Activated CD4-positive, CD25-positive, alpha-beta regulatory T cell (primary cell): ENCODE measurements at places on chromosomes 4 and X.

DNA sequence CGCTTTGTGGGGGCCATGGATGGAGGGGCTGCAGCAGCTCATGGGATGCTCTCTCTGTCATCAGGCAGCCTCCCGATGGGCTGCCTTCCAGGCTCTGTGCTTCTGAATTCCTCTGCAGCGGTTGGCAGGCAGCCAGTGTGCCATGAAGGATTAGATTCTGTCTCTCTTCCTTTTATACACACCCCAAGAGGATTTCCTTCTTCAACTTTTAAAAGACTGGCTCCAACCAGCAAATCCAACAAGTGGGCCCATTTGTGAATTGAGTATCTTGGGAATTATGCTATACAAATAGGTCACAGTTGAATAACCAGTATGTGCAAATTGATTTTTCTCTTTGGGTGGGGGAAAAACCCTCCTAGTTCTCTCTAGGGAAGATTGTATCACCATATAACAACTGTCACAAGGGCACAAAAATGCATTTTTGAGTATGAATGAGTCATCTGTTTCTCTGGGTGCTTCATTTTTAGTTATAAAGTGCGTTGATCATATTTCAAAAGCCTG is 96.8 kb upstream of the FAT1 start:
- DNase-seq, result no peak

DNA sequence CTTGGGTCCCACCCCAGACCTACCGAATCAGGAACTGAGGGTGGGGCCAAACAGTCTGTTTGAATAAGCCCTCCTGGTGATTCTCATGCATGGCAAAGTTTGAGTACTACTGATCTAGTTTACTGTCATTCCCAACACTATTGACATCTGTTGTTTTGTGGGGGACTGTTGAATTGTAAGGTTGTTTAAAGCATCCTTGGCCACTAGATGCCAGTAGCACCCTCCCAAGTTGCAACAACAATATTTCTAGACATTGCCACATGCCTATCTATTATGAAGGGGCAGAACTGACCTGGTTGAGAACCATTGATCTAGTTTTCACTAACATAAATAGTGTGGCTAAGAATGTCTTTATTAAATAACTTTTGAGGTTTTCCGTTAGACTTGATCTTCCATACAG is 15.1 kb downstream of the TAF9B start:
- DNase-seq, result no peak

- DNase-seq, result no peak
Observed at GRCh38 chr4:145565328-145565727, 53.9 kb upstream of the MMAA start.

- DNase-seq, result no peak
Observed at GRCh38 chr4:139574641-139575040, 18.6 kb upstream of the SETD7 start.

GRCh38 chr4:59920416-59920815 is 1279.7 kb upstream of the ADGRL3 start:
- DNase-seq, result no peak

- no peak for DNase-seq
Observed at GRCh38 chrX:130415201-130415600, 13.4 kb downstream of the RBMX2 start.

DNA sequence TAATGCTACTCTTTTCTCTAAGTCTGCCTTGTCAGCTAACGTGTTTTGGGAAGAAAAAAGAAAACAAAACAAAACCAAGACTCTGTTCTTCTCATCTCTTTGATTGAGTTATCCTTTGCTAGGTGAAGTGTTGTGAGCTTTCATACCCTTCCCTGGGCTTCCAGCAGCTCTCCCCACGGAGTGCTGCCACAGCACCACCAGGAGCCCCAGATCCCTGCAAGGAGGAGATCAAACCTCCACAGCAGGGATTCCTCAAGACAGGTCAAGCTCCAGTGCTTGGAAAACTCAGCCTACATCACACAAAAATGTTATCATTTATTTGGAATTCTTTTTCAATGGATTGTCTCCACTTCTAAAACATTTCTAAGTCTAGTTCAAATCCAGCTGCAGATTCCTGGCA is 1981.9 kb upstream of the TENM3 start:
- no peak for DNase-seq

DNA sequence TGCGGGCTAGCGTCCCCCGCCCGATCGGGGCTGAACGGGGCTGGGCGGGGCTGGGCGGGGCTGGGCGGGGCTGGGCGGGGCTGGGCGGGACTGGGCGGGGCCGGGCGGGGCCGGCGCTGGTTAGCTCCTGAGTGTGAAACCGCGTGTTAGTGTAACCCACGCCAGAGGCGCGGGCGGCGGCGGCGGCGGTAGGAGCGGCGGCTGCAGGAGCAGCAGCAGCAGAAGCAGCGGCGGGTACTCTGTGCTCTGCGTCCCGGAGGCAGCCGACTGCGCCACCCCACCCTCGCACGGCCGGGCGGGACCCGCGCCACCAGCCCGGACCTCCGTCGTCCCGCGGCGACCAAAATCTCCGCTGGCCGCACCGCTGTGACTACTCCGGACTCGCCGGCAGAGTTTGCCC is 128.1 kb downstream of the LAS1L start:
- DNase-seq, result no peak

DNA sequence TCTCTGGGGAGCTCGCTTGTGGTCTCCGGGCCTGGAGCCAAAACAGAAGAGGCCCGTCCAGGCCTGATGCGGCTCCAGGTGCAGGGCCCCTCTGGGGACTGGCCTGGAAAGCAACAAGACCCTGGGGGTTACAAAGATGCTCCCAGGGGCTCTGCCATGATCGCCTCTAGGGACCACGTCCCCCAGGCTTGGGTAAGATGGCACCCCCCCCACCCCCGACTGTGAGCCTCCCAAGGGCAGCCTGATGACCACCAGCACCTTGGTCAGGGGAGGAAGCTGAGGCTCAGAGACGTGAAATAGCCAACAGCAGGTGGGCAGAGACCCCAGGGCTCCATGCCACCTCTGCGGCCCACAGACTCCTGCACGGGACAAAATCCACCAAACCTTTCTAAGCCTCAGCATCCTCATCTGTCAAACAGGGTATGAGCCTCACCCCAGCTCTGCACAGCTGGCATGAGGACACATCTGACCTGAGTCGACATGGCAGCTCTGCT is 25.4 kb downstream of the C4orf50 start:
- DNase-seq, result no peak

GRCh38 chr4:84179409-84179808 is 319.7 kb downstream of the NKX6-1 start:
- no peak for DNase-seq

GRCh38 chrX:153957224-153957623 is 12.8 kb upstream of the RENBP start:
- DNase-seq, result no peak

GRCh38 chrX:130118441-130119311 is 8.4 kb upstream of the ELF4 start:
- no peak for DNase-seq

GRCh38 chr4:48710446-48711209 is 69.5 kb downstream of the FRYL start:
- no peak for DNase-seq

DNA sequence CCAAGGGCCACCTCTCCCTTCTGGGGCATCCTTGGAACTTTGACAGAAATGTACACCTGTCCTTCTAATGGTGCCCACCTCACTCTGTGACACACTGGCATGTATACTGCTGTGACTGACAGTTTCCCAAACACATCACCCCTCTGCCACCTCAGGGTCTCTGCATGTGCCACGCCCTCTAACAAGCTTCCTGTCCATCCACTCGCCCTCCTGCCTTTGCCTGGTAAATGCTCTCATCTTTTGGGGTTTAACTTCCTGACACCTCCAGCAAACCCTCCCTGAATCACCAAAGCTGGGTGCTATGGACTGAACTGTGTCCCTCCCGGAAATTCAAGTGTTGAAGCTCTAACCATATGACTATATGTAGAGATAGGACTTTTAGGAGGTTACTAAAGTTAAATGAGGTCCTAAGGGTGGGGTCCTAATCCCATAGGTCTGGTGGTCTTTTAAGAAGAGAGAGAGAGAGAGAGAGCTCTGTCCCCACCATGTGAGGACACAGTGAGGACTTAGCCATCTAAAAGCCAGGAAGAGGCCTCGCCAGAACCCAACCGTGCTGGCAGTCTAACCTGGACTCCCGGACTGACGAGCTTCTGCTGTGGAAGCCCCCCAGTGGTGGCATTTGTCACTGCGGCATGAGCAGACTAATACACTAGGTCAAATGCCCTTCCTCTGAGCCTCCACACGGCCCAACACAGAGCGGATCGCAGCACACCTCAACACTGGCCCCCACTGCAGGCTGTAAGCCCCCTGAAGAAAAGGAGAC is 95.6 kb downstream of the AFAP1 start:
- peak; percentile 52 for DNase-seq
